ENCODE measurements at places on chromosomes 4 and X.

GRCh38 chr4:10299601-10300000, 157.6 kb downstream of the ZNF518B start:
- no peak for DNase-seq

GRCh38 chr4:155545456-155545855, 121.2 kb upstream of the GUCY1A1 start:
- DNase-seq, result no peak

DNA sequence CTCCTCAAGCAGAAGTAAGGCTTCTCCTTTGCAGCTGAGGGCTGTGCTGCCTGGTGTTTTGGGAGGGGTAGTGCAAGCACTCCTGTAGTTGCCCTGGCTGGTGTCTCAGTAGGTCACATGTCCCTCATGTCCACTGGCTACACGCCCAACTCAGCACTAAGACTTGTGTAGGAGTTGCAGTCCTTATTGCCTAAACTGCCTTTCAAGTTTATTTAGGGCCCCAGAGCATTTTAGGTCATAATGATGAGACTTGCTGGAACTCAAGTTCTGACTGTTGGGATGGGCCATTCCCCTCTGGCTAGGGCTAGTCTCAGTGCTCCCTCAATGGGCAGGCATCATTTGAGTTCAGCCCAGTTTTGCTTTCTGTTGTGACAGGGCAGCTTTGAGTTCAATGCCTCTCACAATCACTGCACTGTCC, 44.1 kb downstream of the PPM1K start:
- DNase-seq, result no peak

- no peak for DNase-seq
Observed at GRCh38 chrX:139508099-139508498, 22.4 kb upstream of the F9 start.

- no peak for DNase-seq
Observed at GRCh38 chr4:78870056-78870455, 69.2 kb downstream of the PAQR3 start.

- DNase-seq, result no peak
Observed at GRCh38 chr4:87506974-87507701, 22.0 kb downstream of the SPARCL1 start.

DNA sequence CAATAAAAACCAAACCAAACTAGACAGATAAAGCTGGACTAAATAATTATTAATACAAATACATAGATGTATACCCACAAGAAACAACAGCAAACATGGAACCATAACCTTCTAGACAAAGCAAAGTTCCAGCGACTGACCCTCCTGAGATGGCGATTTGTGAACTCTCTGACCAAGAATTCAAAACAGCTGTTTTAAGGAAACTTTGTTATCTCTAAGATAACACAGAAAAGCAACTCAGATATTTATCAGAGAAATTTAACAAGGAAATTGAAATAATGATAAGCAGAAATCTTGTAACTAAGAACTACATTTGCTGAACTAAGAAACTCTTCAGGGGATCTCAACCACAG, 23.4 kb upstream of the MTHFD2L start:
- no peak for DNase-seq

DNA sequence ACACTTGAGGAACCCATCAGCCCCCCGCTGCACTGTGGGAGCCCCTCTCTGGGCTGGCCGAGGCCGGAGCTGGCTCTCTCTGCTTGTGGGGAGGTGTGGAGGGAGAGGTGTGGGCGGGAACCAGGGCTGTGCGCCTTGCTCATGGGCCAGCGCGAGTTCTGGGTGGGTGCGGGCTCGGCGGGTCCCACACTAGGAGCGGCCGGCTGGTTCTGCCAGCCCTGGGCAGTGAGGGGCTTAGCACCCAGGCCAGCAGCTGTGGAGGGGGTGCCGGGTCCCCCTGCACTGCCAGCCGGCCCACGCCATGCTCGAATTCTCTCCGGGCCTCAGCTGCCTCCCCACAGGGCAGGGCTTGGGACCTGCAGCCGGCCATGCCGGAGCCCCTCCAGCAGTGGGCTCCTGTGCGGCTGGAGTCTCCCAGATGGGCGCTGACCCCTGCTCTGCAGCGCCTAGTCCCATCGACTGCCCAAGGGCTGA, 430.2 kb downstream of the FAT4 start:
- DNase-seq, result no peak

- DNase-seq, result no peak
Observed at GRCh38 chr4:139131209-139131870, 45.7 kb downstream of the ELF2 start.

DNA sequence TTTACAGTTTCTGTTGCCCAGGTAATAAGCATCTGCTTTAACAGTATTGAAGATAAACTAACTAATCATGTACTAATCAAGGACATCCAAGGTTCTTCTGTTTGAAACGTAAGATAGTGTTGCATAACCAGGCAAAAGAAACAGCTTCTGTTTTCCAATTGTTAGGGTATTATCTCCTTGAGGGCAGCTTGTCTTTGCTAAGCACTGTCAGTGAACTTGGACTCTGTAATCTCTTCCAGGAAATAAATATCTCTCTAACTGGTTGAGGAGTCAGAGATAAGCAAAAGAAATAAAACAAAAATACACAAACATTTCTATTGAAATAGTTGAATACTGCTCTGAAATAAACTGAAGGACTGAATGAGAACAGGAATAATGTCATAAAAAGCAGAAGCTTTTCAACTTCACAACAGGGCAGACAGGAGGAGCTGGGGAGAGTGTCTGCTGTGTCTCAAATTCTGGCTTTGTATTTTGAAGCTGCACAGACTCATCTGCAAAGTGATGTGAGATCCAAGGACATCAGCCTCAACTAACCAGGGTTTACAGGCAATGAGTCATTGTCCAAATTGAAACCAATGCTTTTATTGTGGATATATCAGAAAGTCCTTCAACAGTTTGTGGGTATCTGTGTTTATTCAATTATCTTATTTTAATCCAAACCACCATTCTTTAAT, 1253.0 kb upstream of the PCDH7 start:
- DNase-seq, result no peak

- DNase-seq, result no peak
Observed at GRCh38 chr4:81628489-81628888, 156.8 kb upstream of the RASGEF1B start.

GRCh38 chrX:37686369-37686995, 891 bp downstream of the XK start:
- DNase-seq, result no peak

DNA sequence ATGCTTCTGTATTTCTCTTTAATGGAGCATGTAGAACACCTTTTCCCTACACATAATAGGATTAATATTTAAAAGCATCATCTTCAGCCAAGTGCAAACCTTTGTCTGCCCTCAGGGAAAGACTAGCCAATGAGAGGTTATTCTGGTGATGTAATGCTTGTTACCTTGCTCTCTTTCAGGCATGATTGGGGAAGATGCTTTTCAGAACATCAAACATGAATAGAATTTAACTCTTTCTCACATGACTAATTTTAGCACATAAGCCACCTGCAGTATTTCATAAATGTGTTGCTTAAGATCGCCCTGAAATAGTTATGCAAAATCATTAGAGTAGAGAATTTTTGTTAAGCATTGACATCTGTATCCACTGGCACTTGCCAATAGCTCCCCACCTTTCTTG, 10.7 kb upstream of the EPGN start:
- no peak for DNase-seq

DNA sequence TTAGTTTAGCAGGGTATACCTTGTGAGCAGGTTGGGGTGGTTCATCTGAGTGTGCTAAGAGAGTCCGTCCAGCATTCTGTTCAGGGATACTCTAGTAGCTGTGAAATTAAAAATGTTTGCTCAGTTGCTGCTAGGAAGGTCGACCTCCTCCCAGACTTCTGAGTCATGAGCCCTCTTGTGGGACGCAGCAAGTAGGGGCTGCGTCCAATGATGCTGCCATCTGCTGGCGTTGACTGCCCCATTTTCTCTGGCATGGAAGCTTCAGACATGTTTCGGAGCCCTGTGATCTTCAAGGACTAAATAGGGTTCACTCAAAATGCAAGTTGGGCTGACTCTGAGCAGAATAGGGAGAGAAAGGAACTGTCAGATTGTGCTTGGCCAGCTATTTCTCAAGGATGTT, 201.0 kb upstream of the ARSJ start:
- no peak for DNase-seq

DNA sequence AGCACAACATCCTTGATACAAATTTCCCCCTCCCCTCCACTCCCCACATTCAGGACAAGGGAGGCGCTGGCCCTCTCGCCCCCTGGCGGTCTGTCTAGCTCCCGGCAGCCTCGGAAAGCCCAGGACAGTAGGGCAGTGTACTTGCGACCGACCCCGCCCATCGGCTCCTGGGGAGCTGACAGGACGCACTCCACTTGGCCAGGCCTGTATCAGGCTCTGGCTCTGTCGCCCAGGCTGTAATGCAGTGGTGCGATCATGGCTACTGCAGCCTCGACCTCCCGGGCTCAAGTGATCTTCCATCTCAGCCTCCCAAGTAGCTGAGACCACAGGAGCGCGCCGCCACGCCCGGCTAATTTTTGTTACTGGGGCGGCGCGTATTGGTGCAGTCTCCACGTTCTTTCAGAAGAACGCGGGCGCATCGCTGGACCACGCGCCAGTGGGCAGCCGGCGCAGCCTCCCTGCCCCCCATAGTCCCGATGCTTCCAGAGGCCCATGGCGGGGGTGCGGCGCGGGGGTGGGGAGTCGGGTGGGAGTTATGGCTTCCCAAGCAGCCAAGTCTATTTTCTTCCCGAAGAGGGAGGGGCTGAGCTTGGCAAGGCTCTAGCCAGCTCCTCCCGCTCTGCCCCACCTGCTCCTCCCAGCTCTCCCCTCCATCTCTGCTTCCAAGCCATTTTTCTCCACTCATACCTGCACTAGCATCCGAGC, 7.8 kb upstream of the AKAP14 start:
- no peak for DNase-seq

Data from NCI-H187 (cell line).